GM12878 (cell line): ENCODE measurements at places on chromosomes 5 and 9. TPM values are rescaled to one million over a fixed set of nuclear protein-coding genes. Genes with fewer than 3 reads are reported as not detected.

DNA sequence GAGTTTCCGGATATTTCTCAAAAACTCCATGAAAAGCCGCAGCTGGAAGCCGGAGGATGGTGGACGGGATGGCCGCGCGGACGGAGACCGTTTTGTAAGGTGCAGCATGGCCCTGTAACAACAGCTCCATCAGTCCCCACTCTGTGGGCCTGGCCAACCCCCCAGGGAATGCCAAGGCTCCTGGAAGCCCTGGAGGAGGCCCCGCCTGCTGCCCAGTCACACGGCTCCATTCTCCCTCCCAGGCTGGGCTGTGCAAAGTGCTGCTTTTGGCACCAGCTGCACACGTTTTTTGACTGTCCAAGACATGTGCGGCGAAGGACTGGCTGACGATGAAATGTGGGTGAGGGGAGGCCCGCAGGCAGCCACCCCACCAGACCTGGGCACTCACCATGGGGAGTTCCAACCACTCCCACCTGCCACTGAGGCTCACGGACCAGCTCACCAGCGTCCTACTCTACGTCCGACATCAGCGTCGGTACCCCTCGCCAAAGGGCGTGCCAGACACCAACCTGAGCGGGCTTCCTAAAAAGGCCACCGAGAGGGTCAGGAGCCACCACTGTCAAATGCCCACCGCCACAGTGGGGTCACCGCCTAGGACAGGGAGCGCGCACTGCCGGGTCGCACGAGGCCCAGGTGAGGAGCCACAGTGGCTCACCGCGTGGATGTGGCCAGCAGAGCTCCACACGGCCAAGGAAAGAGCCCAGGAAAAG is 27.3 kb downstream of the PNPLA7 start:
- no peak for DNase-seq

DNA sequence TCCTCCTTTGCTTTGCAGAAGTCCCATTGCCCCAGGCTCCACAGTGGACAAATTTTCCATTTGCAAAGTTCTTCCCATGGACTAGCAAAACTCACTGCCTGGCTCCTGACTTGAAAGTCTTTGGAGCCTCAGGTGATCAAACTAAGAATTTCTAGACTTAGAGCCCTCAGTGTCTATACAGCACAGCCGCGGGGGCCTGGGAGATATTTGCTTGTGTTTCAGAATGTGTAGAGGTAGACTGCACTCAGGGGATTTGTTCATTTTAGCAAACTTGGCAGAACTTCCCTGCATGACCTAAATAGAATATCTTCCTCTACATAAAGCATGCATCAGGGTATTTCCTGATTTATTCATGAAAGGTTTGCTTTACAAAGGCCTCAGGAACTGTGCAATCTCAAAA is 384.2 kb upstream of the ZNF462 start:
- no peak for DNase-seq

- DNase-seq = no peak
Measured at GRCh38 chr9:72460342-72461312, 60.8 kb upstream of the TMC1 start.

DNA sequence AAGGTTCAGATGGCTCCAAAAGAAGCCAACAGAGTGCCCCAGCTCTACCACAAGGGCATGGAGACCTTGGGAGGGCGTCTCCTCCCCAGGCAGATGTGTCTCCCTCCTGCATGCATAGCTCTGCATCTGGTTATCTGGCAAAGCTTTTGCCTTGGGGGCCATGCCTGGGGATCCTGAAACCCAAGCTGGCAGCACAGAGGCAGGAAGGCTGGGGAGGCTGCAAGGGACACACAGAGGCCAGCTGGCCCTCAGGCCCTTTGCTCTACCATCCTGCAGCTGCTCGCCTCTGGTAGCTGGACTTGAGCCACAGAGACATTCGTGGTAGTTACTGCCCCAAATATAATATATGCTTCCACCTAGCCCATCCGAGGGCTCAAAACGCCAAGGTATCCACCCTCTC is 3.9 kb downstream of the SEPTIN8 start:
- DNase-seq = no peak

GRCh38 chr5:10124287-10124686 is 125.4 kb downstream of the ATPSCKMT start:
- no peak for DNase-seq

GRCh38 chr9:110975969-110976368 is 62.3 kb downstream of the LPAR1 start:
- DNase-seq = no peak

- no peak for DNase-seq
Measured at GRCh38 chr9:94212531-94212930, 46.6 kb upstream of the ZNF169 start.

DNA sequence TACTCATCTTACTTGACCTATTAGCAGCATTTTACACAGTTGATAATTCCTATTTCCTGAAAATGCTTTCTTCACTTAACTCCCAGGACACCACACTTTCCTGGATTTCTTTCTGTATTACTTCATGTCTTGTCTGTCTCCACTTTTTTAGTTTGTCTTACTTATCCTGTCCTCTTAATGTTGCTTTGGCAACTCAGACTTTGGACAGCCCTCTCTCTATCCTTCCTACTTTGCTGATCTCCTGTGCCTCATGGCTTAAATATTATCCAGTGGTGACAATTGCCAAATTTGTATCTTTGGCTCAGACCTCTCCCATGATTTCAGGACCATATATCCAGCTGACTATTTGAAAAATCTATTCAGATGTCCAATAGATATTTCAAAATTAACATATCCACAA is 39.8 kb upstream of the NUDT12 start:
- no peak for DNase-seq

- DNase-seq = peak; percentile 1
Measured at GRCh38 chr9:82606492-82607382, 456.2 kb downstream of the RASEF start.

DNA sequence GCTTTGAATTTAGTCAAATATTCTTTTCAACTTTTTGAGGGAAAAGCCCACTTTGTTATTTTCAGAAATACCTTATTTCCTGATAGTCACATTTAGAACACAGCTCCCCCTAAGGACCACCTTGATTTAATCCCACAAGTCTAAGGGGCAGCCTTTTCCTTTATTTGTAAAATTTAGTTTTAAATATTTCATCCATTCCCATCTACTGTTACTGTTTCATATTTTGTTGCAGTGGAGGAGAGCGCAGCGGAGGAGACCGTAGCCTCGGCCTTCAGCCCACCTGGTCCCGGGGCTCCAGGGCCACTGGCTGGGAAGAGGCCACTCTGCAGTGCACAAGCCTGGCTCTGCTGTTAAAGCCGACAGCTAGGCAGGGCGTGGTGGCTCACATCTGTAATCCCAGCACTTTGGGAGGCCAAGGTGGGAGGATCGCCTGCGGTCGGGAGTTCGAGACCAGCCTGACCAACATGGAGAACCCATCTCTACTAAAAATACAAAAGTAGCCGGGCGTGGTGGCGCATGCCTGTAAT is 19.6 kb downstream of the LPCAT1 start:
- no peak for DNase-seq

The SMAD5 gene
- 14.8 and 15.4 TPM in 2 replicates for total RNA-seq
